D721Med (cell line): ENCODE measurements at places on chromosomes 13 and 19.

- no peak for DNase-seq
Observed at GRCh38 chr19:33562636-33563035, 41.0 kb upstream of the PEPD start.

- DNase-seq, result no peak
Observed at GRCh38 chr19:4260613-4261191, 13.8 kb downstream of the YJU2 start.

- no peak for DNase-seq
Observed at GRCh38 chr13:114111577-114111976, 20.8 kb downstream of the RASA3 start.

DNA sequence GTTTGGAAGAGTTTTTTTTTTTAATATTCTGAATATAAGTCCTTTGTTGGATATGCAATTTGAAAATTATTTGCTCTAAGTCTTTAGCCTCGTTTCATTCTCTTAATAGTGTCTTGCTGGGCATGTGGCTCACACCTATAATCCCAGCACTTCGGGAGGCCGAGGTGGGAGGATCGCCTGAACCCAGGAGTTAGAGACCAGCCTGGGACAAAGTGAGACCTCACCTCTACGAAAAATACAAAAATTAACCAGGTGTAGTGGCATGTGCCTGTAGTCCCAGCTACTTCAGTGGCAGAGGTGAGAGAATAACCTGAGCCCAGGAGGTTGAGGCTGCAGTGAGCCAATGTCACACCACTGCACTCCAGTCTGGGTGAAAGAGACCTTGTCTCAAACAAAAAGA is 87.3 kb upstream of the UBAC2 start:
- DNase-seq, result no peak

DNA sequence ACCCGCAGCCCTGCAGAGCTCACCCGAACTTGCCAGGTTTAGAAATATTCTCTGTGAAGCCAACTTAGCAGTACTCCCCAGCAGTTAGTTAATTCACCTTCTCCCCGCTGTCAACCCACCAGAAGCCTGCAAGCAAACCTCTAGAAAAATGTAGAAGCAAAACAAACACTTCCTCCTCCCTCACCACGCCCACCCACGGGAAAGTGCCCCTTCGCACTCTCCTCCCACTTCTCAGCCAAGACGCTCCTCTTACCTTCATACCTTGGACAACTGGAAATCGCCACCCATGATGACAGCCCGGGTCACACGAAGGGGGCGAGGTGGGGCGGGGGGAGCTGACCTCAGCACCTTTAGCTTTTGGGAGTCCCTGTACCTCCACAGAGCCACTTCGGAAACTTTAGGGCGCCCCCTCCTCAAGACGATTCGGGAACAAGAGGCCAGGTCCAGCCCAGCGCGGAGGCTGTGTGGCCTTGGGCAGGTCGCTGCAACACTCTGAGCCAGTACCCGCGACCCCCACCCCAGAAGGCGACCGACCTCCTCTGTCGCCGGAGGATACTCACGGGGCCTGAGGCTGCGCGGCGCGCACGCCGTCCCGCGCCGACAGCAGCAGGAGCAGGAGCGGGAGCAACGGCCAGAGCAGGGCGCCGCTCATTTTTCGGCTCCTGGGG is 485 bp downstream of the CPAMD8 start:
- no peak for DNase-seq

DNA sequence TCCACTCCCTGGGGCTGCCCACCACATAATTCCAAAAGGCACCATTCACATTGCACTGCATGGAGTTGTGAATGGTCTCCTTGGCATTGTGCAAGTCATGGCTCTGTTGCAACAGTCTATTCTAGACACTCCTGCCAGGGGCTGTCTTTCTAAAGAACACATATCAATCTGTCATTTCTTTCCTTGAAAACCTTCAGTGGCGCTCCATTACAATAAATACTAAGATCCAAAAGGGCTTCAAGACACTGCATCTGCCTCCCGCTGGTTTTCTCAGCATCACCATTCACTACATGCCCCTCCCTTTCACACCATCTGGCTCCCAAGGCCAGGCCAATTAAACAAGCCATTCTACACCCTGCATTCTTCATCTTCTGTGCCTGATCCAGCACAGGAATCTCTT is 32.2 kb upstream of the TM9SF2 start:
- DNase-seq, result no peak

DNA sequence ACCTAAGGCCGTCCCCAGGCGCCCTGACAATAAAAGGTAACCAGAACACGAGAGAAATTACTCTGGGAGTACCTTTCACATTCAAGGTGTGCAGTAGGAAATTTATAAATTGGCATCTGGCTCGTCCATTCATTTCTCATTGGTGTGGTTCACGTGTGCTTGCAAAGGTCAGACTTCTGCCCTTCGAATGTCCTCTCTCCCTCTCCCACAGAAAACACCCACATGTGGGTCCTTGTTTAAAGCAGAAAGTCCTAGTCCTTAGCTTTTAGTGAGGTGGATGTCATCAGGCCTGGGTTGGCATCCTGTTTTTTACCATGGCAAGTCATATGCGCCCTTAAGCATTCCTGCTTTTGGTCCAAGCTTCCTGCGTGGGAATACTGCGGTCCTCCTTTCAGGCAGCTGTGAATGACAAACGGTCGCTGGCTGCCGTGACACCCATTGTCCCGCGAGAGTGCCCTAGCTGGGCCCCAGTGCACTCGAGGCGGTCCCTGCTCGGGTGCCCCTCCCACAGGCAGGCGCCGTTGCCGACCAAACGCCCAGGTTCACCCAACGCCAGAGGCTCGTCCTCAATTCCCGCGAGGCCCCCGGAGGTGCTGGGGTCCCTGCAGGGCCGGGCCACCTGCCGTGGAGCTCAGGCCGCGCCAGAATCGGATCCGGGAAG is at the start of gene NUDT19:
Gene NUDT19, plus strand, starts transcription at position 531 of the 661 bp plus-strand sequence. CDS start 140 bp downstream, outside the sequence.
- DNase-seq, result no peak

GRCh38 chr13:49190901-49191300 is 29.2 kb upstream of the MLNR start:
- DNase-seq, result no peak

DNA sequence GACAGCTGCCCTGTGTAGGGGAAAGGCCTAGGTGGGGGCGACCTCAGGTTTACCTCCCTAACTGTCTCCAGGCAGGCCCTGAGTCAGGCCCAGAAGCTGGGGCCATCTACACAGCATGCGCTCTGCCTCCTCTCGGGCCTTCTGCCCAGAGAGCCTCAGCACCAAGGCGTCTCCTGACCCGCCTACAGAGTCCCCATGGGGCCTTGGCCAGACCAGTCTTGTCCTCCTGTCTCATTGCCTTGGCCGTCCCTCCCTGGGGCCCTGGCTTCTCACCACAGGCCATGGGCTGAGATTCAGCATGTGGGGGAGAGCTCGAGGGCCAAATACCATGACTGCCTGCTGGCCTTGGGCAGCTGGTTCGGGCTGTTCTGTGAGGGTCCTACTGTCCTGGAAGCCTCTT is 59.0 kb downstream of the SMARCA4 start:
- no peak for DNase-seq

GRCh38 chr13:93496985-93497673 is 270.5 kb downstream of the GPC6 start:
- DNase-seq, result peak; percentile 21

- DNase-seq, result no peak
Observed at GRCh38 chr19:17520865-17521264, 9.4 kb downstream of the PGLS start.

DNA sequence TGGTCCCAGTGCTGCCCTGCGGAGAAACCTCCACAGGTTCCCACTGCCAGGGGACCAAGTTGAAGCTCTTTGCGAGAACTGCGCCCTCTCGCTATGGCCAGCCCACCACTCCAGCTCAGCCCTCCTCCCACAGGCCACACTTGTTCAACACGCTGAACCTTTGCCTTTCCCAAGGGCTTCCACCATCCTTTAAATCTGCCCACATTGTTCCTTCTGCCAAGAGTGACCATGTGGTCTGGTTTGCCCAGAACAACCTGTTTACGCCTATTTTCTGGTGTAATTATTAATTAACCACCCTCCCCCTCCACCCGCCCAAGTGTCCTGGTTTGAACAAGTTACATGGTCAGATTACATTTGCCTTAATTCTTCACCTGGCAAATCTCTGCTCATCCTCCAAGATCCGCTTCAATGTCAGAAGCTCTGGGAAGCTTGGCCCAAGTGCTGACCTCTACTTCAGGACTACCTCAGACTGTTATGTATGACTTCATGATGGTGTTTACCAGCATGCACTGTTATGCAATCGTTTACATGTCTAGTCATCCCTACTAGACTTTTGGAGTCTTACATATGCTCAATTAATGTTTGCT is 12.0 kb upstream of the USP12 start:
- DNase-seq, result no peak

DNA sequence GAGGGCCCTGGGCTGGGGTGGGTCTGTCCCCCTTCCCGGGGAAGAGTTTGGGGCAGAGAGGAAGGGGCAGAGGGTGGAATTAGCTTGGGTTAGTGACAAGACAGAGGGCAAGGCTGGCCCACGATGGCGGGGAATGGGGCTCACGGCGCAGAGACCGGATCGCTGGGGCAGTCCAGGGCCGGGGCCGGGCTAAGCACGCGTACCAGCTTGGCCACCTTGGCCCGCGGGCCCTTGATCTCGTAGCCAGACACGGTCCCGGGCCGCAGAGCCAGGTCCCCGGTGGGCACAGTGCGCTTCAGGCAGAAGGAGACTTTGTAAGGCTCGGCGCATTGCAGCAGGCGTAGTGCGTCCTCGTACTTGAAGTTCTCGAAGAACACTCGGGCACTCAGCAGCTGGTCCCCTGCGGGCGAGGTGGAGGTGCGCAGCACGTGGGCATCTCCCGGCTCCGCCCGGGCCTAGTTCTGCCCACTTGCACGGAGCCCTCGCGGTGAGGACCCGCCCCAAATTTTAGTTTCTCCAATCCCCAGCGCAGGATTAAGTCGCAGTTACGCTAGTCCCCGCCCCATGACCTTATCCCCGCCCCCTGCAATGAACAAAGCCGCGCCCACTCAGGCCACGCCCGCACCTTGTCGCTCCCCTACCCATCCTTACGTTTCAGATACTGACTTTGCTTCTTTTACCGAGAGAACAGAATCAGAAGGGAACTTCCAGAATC is 8.6 kb upstream of the HIPK4 start:
- no peak for DNase-seq

GRCh38 chr13:44843403-44843802 is 145.9 kb downstream of the NUFIP1 start:
- no peak for DNase-seq

GRCh38 chr13:30737511-30738337 is 2.4 kb downstream of the ALOX5AP start:
- no peak for DNase-seq

DNA sequence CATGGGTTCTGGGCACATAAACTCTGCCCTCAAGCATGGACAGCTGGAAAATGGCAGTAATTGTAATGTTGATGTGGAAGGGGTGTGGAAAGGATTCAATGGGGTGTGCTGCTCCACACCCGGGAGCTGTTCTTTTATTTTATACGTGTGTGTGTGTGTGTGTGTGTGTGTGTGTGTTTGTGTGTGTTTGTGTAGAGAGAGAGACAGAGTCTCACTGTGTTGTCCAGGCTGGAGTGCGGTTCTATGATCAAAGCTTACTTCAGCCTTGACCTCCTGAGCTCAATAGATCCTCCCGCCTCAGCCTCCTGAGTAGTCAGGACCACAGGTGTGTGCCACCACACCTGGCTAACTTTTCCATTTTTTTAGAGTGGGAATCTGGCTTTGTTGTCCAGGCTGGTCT is 2.8 kb downstream of the MRPS12 start:
- DNase-seq, result no peak
